ENCODE measurements at places on chromosomes 2 and 18. TPM values are rescaled to one million over a fixed set of nuclear protein-coding genes. Genes with fewer than 3 reads are reported as not detected.

BCL2 gene
- total RNA-seq = 123 TPM

VWA3B gene
- total RNA-seq = not detected

PDE1A gene
- not detected for total RNA-seq

KIF5C gene
- total RNA-seq = 16.0 TPM

CDK15 gene
- total RNA-seq = not detected

KATNAL2 gene
- 0.70 TPM for total RNA-seq

WIPF1 gene
- total RNA-seq = 349 TPM

ATP6V1B1 gene
- total RNA-seq = not detected

DNA sequence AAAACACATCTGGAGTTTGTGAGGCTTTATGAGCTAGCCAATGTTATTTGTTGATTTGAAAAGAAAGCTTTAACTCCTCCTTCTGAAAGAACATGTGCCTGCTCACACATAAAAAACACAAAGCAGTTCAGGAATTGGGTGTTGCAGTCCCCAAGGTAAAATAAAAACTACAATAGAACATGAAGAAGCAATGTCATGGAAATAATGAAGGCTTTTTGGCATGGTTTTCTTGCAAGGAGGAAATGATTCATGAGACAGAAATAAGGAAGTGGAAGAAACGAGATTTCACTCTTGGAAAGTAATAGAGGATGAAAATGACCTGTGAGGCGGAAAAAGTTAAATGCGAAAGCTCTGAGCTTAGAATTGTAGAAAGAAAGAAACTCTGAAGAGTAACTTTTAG is 81.1 kb downstream of the TRIB2 start:
- no peak for DNase-seq

GRCh38 chr2:221943076-221943810 is 355.6 kb downstream of the PAX3 start:
- DNase-seq = no peak

DNA sequence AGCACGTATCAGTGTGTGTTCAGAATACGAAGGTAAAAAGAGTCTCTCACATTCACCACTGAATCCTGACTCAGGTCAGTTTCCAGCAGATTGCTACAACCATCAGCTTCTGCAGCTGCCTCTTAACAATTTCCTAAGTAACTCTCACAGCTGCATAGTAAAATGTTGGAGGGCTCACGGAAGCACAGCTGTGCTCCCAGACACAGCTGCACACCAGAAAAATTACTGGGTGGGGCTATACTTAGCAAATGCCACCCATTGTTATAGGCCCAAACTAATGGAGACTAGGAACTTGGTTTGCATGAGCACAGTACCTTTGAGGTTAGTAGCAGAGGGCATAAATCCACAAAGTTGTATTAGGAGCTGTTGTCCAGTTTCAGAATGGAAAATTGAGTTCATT is 153.9 kb upstream of the ERBB4 start:
- DNase-seq = no peak

DNA sequence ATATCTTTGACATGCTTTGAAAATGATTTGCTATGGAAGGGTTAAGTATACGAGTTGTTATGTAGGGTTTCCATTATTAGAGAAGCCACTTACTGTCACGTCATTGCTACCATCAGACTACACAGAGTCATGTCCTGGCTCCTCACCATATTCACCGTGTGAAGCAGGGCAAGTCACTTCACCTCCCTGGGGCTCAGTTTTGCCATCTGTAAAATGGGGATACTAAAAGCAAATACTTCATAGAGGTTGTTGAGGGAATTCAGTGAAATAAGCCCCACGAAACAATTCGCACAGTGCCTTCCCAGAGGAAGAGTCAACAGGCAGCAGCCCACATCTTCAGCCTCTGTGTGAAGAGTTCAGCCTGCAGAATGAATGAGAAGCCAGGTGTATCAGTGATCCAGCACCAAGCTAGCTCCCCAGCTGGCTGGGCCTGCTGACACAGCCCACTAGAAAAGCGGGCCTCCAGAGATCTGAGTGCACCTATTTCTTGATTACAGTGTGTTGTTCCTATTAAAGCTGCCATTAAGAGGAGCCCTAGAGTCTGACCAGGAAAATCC is 3.4 kb downstream of the DIPK1C start:
- no peak for DNase-seq

DNA sequence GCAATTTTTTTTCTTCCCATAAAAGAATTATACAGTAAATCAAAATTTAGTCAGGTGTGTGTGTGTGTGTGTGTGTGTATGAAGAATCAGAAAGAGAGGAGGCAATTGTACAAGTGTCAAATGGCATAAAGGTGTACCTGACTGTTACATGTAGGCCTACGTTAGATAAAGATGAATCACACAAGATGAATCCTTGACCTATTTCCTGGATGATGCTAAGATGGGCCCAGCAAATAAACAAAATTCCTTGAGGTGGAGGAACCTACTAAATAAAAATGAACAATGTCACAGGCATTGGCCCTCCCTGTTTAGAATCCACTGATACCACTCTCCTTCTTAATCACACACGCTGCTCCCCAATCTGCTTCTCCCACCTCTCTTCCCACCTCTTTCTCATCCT is 79.7 kb upstream of the LRATD1 start:
- DNase-seq = no peak

- DNase-seq = no peak
Observed at GRCh38 chr2:218744615-218745014, 34.0 kb downstream of the TTLL4 start.

DNA sequence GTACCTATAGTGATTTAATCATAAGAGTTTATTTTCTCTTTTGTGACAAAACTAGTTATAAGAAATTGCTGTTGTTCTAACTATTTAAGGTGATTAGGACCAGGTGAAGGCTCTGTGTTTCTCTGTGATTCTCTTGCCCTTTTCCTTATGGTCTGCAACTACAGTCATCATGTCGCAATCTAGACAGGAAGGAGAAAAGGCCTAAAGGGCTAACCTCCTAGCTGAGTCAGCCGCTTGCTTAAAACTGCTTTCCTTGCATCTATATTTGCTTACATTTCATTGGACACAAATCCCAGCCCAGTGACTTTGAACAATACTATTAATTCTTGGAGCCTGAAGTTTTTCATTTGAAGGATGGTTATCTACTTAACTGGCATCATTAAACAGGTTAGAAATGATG is 93.1 kb downstream of the PIK3C3 start:
- no peak for DNase-seq

- DNase-seq = no peak
Observed at GRCh38 chr2:178193496-178193822, 853 bp upstream of the OSBPL6 start.

DNA sequence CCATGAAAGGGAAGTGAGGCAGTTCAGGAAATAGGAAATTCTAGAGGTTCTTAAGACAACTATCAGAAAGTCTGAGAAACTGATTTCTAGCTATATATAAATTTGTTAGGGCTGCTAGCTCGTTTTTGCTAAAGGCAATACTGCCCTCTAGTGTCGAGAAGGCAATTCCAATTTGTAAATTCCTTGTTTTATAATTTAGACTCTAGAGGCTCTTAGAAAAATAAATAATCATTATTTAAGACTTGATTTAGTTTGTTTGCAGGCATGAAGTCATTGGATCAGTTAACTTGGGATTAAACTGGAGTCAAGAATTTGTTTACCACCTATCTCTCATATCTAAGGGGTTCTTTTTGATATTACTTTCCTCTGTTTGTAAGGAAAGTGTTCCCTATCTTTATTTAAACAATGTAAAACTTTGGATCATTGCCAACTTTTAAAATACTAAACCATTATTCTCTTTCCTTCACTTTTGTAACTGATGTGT is 66.2 kb downstream of the ACVR2A start:
- DNase-seq = no peak

DNA sequence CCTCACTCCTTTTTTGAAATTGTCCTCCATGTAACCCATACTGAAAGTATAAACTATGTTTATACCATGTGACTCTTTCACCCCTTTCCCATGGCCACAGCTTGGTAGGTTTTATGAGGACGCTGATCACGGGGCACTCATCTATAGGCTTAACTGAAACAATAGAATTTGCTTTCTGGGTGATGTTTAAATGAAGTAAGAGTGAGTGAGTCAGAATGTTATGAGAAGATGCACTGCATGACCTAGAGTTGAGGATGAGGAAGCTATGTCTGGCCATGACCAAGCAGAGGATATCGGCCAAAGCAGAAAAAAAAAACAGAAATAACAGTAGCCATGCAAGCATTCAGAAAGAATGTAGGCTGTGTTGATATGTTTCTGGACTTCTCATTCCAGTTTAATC is 34.9 kb downstream of the SCN1A start:
- no peak for DNase-seq

DNA sequence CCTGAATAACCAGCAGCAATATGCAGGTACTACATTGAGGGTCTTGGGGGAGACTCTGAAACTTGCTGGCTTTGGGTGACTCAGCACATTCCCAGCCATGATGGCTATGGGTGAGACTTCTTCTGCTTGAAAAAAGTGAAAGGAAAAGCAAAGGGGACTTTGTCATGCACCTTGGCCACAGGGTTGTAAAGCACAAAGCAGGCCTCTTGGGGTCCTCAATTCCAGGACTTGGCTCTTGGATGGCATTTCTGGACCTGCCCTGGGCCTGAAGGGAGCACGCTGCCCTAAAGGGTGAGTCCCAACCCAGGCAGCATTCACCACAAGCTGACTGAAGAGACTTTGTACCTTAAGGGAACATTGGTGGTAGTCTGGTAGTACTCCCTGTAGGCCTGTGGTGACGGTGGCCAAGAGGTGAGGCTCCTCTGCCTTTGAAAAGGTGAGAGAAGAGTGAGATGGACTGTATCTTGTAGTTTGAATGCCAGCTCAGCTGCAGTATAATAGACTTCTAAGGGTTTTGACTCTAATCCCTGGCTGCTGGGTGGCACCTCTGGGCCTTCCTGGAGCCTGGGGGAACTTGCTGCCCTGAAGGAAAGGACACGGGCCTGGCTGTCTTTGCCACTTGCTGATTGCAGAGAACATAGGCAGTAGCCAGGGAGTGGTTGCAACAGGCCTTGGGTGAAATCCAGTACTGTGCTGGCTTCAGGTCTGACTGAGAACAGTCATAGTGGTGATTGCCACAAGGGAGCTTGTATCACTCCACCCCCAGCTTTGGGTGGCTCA is 36.5 kb upstream of the CYTIP start:
- no peak for DNase-seq

DNA sequence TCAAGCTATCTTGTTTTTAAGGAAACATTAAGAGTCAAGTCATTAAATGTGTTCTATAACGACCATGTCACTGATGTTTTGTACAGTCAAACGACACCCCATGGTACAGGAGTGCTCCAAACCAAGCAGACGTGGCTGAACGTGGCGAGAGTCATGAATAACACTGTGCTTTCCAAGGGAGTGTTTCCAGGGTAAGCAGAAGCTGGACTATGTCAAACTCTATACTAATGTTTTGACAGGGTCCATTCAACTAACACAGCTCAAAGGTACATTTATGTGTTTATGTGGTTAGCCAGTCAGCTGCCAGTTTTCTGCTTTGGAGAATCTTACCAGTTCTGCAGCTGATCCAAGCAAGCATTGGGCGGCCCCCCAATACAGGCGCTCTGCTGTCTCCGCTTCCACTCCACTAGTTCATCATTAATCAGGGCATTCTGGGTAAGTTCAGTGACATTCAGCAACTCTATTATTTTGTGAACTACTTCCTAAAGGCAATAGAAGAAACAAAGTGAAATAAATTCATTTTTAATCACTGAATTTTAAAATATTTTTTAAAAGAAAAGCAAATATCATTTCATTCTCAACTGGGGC is 16.4 kb downstream of the STAT1 start:
- no peak for DNase-seq

- DNase-seq = no peak
Observed at GRCh38 chr2:105113616-105114291, 75.9 kb downstream of the MRPS9 start.

DNA sequence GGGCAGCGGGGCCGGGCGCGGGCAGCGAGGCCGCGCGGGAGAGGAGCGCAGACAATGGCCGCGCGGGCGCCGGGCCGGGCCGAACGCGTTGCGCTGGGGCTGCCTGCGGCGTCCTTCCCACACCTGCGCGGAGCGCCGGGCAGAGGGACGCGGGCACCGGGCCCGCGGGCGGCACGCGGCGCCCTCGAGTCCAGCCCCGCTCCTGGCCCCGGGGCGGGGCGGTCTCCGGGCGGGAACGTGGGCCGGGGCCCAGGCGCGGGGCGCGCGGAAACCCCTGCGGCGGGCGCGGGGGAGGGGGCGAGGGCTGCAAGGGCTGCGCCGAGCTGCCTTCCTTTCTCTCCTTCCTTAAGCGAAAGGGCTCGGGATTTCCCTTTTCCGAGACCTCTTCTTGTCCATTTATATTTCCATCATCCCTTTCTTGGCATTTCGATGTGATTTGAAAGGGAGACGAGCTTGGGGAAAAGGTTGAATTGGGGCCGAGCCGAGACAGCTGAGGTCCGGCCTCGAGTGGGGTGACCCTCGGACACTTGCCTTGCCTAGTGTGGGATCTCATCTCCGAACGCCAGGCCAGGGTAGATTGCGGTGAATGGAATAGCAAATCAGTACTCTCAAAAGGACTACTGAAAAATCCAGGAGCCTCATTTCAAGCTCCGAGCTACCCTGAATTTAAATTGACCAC is 676 bp downstream of the KLHL23 start:
- no peak for DNase-seq

DNA sequence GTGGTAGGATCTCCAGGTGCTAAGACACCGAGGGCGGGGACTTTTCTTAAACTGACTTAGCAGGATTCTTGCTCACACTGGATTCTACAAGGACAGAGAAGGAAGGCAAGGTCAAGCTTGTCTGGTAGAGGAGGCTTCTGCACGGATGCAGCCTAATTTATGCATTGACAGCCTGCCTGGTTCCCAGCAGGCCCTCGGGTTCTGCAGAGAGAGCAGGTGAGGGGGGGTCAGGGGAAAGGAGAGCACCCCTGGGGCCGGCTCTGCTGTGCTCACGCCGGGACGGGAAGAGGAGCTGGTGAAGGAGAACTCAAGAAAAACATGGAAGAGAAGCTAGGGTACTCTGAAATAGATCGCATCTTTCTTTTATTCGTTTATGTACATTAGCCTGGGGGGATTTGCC is 46.4 kb downstream of the ADI1 start:
- DNase-seq = no peak
